ENCODE measurements at places on chromosomes 6 and 20.

DNA sequence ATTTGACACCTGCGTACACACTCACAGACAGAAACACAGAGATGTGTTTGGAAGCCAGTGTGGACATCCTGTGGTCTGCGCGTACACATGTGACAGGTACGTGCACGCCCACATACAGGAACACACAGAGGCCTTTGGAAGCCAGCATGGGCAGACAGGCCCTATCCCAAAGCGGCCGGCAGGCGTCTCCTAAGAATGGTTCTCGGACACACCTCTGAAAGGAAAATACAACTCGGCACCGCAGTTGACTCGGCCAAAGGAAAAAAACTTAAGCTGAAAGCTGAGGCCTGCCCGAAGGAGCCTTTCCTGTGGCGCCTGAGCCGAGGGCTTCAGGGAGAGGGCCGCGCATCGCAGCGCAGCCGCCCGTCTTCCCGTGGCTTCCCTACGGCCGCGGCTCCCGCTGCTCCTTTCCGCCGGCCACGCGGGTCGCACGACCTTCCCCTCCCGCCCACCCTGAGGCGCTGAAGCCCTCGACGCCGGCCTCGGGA, 1.4 kb upstream of the CEP43 start:
- DNase-seq = no peak

- no peak for DNase-seq
These were observed 108.6 kb upstream of the SLC2A12 start for GRCh38 chr6:134161041-134161440.

DNA sequence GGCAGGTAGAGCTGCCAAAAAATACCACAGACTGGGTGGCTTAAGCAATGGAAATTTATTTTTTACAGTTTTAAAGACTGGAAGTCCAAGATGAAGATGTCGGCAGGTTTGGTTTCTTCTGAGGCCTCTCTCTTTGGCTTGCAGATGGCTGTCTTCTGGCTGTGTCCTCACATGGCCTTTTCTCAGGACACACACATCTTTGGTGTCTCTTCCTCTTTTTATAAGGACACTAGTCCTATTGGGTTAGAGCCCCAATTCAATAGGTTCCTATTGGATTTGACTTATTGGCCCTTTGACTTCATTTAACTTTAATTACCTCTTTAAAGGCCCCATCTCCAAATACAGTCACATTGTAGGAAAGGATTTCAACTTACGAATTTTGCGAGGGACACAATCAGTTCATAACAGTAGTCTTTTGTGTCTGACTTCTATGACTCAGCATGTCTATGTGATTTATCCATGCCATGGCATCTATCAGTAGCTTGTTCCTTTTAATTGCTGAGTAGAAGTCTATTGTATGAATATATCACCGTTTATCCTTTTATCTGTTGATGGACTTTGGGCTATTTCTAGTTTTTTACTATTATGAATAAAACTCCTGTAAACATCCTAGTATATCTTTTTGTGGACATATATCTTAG, 11.0 kb upstream of the TCP11 start:
- no peak for DNase-seq

- no peak for DNase-seq
These were observed 5.8 kb downstream of the TBPL1 start for GRCh38 chr6:133958791-133959190.

DNA sequence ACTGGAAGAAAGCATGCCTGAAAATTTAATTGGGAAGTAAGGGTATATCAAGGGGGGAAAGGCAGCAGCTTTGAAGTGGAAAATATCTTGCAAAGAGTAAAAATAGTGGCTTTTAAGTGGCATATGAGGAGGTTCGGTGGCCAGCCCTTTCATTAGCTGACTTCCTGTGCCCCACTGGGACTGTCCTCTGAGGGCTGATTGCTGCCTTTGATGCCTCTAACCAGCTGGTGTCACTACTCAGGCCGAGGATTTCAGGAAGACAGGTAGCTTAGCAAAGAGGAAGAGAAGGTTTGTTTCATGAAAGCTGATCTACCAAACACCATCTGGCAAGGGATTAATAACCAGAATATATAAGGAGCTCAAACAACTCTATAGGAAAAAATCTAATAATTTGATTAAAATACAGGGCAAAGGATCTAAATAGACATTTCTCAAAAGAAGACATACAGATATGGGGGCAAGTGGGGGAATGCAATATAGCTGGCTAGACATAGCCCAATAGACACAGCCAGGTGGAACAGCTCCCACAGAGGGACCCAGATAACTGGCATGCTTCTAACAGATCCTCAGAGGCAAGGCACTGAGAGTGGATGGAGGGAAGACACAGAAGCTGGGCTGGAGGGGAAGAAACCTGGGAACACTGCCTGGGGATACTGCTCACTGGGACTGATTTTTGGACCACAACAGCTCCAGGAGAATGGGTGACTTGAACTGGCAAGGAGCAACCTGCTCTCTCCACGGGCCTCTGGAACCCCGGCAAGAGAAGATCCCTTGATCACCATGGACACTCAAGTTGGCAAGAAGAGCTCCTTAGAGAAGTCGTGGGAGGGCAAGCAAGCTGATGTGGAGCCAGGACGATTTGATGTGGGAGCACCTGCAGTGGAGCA, 33.2 kb downstream of the CCN2 start:
- no peak for DNase-seq

GRCh38 chr6:168116975-168117899, 38.2 kb upstream of the FRMD1 start:
- DNase-seq = no peak

DNA sequence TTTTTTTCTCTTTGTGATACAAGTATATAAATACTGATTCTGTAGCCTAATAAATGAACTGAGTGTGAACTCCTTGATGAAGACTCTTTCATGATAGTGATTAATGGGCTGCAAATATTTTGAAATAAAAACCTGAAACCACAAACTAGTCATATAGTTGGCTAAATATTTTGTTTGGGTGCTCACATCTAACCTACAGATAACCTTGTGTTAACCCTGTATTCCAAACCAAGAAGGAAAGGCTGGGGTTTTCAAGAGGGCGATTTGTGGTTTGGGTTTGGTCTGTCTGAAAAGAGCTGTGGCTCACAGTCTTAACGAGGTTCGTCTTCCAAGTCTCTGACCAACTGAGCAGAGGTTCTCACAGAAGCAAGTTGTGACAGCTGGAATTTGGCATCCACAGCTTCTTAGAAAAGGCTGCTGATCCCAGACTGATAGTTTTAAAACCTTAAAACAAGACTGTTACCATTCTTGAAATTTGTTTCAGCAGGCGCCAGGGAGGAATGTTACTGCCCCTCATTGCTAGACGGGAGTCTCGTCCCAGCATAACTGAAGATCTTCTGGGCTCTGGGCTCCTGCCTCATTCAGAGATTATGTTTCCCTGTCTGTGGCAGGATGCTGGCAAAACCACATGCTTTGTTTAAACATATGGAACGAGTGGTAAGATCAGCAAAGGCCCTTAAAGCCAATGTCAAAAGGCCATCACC, 736.4 kb upstream of the MARCKS start:
- peak; percentile 98 for DNase-seq

GRCh38 chr6:78896227-78896626, 28.9 kb downstream of the IRAK1BP1 start:
- DNase-seq = no peak

DNA sequence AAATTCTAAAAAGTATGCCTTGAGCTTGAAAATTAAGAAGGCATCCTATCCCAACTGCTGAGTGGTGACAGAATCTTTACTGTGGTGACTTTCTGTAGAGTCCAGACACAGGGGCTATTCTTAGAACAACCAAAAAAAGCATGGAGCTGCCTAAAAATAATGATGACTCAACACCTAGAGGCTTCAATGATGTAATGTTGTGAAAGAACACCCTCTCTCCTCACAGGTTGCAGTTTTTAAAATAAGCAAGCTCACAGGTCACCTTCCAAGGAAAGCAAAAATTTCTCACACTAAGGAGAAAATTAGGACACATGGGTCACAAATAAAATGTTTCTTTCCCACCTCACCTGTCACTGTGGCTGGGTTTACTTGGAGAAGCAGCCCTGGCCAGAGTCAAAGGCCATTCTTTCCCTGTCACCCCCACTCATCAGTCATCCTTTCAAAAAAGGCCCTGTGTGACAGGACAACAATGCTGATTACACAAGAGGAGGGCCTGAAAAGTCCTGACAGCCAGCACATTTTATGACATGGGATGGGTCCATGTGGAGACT, 53.5 kb downstream of the RCAN2 start:
- no peak for DNase-seq

DNA sequence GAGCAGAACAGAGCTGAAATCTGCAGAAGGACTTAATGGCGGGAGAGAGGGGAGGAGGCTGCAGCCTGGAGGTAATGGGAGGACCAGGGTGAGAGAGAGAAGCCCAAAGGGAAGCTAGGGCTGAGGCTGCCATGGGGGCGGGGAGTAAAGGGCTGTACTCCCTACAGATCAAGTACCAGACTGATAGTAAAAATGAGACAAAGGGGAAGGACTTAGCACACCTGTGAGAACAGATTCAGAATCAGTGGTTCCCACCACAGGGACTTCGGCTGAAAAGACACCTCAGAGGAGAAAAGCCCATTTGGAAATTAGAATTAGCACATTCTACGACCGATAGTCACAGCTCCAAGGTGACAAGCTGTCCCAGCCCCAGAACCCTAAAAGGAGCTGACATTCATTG, 6.4 kb upstream of the TBXT start:
- DNase-seq = no peak

DNA sequence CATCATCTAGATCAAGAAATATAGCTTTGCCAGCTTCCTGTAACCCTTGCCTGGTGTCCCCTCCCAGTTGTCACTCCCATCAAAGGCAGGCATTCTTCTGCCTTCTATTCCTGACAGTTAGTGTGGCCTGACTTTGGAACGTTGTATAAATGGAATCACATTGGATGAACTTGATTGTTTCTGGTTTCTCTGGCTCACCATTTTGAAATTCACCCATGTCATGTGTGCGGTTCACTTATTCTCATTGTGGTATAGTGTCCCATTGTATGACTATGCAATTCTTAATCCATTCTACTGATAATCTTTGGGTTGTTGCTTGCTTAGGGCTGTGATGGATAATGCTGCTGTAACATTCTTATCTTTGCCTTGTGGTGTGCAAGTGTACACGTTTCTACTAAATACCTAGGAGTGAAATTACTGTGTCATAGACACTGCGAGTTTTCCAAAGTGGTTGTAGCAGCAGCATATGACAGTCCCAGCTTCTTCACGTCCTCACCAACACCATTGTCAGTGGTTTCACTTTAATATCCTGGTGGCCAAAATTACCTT, 73.2 kb downstream of the VEGFA start:
- no peak for DNase-seq

- no peak for DNase-seq
These were observed 16.5 kb downstream of the PTK7 start for GRCh38 chr6:43092635-43093034.

GRCh38 chr20:41293269-41294037, 24.1 kb downstream of the ZHX3 start:
- no peak for DNase-seq

GRCh38 chr6:143652841-143653331, 24.9 kb upstream of the PHACTR2 start:
- no peak for DNase-seq

- DNase-seq = no peak
These were observed 129.7 kb downstream of the PRDM13 start for GRCh38 chr6:99736302-99736701.

DNA sequence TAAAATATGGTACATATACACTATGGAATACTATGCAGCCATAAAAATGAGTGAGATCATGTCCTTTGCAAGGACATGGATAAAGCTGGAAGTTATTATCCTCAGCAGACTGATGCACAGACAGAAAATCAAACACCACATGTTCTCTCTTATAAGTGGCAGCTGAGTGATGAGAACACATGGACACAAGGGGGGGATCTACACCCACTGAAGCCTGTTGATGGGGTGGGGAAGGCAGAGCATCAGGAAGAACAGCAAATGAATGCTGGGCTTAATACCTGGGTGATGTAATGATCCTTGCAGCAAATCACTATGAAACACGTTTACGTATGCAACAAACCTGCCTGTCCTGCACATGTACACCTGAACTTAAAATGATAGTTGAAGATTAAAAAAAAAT, 71.3 kb downstream of the MANEA start:
- DNase-seq = no peak

DNA sequence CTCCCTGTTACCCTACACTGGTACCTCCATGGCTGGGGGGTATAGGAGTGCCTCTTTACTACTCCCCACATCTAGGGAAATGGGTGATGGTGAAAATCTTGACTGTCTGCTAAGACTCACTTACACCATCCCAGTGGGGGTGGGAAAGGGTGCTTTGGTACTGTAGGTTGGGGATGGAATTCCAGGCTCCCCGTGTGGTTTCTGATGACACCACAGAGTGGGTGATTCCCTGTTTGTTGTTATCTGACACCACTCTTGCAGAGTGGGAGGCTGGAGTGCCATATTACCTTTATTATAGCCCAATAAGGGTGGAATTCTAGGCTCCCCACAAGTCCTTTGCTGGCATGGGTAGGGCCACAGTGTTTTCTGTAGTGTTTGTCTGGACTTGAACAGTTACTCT, 264.6 kb upstream of the MAN1A1 start:
- no peak for DNase-seq

- DNase-seq = no peak
These were observed 76.2 kb upstream of the MAP3K7 start for GRCh38 chr6:90663106-90663505.

DNA sequence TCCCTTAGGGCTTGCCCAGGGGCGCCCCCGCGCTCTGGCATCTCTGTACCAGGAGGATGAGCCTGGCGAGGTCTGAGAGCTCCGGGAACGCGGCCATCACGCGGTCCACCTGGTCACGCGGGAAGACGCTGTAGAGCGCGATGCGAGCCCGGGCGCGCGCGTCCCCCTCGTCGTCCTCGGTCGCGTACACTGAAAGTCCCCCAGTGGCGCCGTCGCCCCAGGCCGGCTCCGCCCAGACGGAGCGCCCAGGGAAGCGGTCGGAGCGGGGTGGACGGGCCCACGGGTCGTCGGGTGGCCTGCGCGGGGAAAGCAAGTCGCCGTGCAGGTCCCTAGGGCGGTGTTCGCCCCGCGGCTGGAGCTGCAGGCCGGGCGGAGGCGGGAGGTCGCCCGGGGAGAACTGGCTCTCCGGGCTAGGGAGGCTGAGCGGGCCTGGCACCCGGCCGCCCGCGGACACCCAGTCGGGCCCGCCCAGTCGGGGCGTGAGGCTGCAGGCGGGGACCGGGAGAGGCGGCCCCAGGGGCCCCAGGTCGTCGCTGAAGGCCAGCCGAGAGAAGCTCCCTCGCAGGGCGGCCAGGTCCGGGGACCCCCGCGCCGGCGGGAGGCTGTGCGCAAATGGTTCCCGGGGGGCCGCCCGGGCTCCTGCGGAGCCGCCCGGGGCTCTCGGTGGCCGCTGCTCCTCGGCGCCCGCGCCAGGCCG, 34.0 kb downstream of the ZC3H12D start:
- no peak for DNase-seq

DNA sequence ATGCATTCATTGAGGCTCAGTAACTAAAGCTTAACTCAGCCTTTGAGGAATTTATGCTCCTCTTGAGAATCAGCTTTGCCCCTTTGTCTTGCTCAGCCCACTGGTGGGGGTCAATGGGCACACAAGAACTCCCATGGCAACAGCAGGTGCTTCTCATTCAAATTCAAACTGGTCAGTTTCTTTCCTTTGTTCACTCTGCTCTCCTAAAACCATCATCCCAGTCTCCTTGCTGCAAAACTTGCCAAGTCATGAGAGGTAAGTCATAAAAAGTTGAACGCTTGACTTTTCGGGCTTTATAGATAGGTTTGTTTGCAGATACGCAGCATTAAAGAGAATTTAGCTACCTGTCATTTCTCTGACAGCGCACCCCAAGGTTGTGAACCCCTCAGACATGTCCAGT, 146.8 kb downstream of the TFAP2A start:
- no peak for DNase-seq
